ENCODE measurements at places on chromosomes 16 and 17.

- DNase-seq, result peak; percentile 42
Observed at GRCh38 chr17:8611619-8612298, 18.8 kb downstream of the MYH10 start.

GRCh38 chr17:57892146-57892819 lies 42.4 kb upstream of the MRPS23 start:
- DNase-seq, result peak; percentile 96

DNA sequence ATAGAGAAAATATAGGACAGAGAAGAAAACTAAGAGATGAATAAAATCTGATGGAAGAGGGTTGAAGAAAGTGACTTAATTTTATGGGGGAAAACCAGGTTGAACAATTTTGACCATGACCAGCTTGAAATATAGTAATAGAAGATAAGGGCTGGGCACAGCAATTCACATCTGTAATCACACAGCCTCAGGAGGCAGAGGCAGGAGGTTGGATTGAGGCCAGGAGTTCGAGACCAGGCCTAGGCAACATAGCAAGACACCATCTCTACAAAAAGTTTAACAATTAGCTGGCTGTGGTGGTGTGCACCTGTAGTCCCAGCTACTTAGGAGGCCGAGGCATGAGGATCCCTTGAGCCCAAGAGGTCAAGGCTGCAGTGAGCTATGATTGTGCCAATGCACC lies 8.7 kb downstream of the MXRA7 start:
- DNase-seq, result no peak

DNA sequence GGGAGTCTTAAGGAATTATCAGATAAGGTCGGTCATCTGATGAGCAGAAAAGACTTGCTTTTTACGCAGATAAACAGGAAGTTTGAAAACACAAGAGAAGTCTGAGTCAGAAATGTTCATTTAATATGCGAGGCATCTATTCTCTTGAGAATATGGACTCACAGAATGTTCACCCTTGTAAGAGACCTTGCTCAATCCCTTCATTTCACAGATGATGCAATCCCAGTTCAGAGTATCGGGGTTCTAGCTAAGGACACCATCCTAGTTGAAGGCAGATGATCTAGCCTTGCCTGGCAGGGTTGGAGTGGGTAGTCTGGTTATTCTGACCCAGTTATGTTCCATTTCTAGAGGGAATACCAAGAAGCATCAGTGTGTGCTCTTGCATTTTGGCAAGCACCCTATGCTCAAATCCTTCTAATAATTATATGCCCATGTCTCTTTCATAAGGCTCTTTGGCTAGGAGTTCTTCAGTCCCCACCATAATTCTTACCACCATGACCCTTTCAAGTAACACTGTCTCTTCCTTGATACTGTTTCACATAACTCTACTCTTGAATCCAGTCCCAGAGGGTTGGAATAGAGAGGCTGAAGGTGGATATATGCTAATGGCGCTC lies 42.5 kb downstream of the YPEL2 start:
- DNase-seq, result peak; percentile 77

DNA sequence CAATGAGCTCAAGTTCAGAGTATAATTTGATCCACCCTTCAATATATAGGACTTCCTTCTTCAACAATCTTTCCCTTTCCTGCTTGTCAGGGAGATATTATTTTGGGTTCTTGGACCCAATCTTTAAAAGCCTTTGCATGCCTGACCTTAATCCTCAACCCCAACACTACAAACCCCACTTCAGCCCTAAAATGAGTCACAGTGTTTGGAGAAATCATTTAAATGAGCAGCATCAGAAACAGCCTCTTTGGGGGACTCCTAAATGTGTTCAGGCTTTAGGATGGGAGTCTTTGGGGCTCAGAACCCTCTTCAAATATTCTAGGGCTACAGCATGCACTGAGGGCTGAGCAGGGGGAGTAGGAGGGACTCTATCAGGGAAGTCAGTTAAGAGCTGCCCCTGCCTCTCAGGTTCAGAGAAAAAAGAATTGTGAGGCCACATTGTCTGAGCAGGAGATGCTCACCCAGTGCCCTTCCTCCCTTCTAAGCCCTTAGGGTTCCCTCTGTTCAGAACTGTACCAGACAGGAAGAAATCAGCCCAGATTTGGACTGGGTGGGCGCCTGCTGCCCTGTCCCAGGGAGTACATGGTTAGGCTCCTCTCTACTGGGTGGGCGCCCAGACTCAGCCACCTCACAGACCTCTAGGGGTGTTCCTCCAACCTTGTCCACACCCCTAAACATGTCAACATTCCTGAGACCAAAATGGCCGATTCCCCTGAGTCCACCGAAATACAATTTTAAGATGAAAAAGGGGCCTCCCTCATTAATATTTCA lies 5.0 kb downstream of the NEUROD2 start:
- no peak for DNase-seq

GRCh38 chr16:74811911-74812310 lies 37.3 kb upstream of the FA2H start:
- no peak for DNase-seq

GRCh38 chr16:11004973-11005610 lies 60.7 kb downstream of the CLEC16A start:
- peak; percentile 53 for DNase-seq

GRCh38 chr16:11638140-11638539 lies 30.1 kb upstream of the SNN start:
- DNase-seq, result peak; percentile 69

DNA sequence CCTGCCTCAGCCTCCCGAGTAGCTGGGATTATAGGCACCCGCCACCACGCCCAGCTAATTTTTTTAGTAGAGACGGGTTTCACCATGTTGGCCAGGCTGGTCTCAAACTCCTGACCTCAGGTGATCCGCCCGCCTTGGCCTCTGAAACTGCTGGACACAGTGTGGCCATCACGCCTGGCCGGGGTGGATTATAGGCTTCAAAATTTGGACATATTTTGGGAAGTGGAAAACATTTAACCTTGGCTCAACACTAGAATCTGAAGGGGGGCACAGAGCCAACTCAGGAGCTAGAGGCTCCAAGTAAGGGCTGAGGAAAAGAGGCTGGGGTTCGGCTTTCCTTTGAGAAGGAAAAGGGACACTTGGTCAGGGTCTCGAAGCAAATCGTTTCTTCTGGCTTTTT lies 2.2 kb upstream of the CDK5R1 start:
- no peak for DNase-seq

GRCh38 chr16:4090351-4090851 lies 25.8 kb downstream of the ADCY9 start:
- no peak for DNase-seq

- DNase-seq, result peak; percentile 63
Observed at GRCh38 chr16:51150888-51151320, at the start of gene SALL1. Gene SALL1, minus strand, starts transcription at chr16:51151270. Its CDS starts 29 bp downstream, at chr16:51151241.

DNA sequence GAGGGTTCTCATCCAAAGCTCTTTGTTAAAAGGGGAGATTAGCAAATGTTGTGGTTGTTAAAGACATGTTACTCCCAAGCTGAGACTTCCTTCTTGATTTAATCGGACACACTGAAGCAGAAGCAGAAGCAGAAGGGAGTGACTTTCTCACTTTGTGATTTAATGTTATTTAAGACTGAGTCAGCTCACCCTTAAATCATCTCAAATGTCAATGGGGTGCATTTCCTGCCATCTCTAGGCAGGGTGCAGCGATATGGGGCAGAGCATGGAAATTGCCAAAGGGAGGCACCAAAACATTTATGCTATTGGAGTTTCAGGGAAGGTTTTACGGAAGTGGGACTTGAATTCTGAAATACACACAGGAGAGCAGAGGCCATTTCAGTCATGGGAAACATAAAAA lies 283.6 kb downstream of the ABCC12 start:
- no peak for DNase-seq

GRCh38 chr17:20965492-20965891 lies 77.3 kb downstream of the USP22 start:
- DNase-seq, result no peak

DNA sequence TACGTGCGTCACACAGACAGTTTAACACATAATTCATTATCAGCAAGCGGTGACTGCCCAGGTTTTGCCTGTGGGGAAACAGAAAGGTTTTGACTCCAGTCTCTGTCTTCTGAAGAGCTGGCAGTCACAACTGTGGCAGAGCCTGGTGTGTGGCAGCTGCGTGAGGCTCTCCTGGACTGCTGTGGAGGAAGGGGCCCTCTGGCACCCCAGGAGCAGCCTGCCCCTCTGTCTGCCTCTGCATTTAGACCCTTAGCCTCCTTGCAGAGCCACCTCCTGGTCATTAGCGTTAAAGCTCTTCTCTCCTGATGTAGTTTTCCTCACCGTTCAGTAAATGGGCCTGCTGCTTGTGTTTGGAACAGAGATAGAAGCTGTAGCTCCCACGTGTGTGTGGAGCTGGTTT lies 10.9 kb downstream of the RAB40C start:
- peak; percentile 16 for DNase-seq

DNA sequence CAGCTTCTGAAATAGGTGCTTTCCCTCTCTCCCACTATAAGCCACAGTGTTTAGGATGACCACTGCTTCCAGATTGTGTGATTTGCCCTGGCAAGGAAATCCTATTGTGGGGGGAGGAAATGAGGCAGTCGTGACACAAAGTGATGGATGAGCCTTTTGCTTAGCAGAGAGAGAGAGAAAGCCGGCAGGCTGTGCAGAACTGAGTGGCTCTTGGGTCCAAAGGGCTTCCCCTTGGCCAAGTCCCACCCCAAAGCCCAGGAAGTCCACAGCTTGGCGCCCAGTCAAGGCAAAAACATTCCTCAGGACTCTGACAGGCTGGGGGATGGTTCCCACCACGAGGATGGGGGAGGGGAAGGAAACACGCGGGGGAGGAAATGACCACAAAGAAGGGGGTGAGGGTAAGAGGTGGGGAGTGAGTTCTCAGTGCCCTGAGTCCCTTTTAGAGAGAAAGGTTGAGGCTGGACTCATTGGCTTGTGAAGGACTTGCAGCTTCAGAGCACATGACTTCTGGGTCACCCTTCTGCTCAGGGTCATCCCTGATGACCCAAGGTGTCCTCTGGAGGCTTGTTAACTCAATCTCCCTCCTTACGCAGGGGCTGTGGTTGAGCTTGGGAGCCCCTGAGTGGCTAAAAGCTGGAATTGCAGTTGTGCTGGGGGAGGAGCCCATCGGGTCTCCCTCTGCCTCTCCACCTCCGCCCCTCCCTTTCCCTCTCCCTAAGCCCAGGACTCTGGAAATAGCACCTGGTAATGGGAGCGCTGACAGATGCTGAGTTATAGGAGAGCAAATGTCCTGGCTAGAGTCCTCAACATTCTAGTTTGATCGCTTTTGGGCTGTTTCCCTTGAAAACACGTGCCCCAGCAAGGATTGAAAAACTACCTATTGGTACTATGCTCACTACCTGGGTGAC lies 10.3 kb upstream of the MSL1 start:
- peak; percentile 93 for DNase-seq

DNA sequence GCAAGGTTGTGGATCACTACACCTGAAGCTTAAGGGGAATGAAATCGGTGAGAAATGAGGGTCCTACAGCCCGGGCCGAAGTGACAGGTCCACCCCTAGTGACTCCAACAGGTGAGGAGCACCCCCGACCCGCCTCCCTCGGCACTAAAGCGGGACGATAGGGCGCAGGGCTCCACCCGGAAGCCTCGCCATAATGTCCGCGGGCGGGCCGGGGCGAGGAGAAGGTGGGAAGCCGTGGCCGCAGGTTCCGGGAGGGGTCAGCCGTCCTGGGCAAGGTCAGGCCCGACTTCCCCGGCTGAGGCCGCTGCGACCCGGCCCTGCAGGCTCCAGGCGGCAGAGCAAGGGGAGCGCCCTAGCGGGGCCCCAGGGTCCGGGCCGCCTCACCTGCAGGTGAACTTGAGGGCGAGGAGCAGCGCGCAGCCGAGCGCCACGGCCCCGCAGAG lies 543 bp downstream of the TXNDC11 start:
- no peak for DNase-seq
